ENCODE measurements at places on chromosomes 11 and 22.

DNA sequence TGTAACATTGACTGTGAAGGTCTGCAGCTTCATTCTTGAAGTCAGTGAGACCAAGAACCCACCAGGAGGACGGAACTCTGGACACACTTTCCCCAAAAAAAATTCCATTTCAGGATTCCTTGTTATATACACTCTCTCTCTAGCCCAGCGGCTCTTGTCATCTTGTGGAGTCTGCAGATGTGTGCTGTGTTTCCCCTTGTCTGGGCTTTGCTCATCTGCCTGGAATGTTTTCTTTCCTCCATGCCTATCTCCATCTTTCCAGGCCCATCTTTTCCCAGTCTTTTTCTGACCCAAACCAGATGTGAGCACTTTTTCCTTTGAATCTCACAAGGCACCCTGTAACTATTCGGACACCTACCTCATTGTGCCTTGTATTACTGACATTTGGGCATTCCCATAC lies 5.1 kb upstream of the DRG1 start:
- DNase-seq: no peak

DNA sequence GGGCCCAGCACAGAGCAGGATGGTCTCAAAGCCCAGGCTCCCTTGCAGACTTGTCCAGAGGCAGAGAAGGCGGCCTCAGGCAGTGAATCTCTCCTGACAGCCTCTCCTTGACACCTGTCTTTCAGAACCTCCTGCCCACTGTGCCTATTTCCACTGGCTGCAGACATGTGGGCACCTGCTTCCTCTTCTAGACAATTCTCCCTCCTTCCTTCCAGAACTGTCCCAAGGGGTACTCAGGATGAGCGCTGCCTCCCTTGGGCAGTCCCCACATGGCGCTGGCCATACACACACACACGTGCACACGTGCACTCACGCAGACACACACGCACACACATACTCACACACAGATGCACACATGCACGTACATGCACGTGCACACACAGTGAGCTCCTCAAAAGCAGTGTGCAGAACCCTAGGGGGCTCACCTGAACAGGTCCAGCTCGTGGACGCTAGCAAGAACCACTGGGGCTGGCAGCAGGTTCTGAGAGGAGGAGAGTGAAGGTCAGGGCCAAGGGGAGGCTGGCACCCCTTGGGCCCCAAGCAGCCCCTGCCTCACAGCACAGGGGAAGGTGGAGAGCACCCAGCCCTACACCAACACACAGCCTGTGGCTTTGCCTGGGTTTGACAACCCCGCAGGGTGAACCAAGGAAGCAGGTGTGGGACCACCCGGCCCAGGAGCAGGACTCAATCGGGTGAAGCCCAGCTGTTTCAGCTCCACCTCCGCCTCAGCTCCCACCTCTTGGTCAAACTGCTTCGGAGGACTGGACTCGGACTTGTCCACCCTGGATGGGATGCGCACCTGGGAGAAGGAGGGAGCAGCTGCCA lies 8.1 kb upstream of the PLXNB2 start:
- DNase-seq: no peak

DNA sequence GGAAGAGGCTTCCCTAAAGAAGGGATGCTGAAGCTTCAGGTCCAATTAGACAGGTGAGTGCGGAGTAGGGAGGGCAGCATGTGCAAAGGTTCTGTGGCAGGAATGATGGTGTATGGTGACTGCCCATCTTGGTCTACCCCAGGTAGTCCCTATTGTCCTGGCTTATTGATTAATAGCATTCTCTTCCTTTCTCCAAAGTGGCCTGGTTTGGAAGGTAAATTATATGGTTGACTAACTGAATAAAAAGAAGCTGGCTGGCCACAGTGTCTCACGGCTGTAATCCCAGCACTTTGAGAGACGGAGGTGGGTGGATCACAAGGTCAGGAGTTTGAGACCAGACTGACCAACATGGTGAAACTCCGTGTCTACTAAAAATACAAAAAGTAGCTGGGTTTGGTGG lies 230.5 kb downstream of the MIAT start:
- peak; percentile 32 for DNase-seq

GRCh38 chr11:1821562-1821961 lies 13.2 kb upstream of the SYT8 start:
- no peak for DNase-seq

DNA sequence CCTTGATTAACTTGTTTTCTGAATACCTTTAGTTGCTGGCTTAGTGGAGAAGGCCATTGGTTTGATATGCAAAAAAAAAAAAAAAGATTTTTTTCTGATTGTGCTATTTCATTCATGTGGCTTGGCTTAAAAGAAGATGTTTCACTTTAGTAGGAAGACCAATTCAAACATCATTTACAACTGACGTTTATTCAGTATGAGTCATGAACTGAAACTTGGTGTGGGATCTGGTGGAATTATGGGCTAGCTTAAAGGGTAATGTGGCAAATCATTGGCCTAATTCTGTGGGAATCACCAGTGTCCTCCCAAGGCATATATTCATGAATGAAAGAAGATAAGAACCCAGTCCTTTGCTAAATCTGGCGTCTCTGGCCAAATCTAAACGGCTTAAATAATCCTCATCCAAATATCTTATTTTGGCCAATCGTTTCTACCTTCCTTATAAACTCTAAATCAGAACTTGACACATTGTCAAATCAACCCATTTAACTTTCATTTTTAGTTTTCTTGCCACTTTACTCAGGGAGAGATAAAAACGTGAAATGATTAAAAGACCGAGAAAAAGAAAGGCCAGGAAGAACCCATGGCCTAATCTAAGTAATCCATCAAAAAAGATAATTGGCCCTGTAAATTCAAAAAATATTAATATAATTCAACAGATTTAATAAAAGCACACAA lies 77.0 kb downstream of the DDIAS start:
- no peak for DNase-seq
